CD14-positive monocyte (primary cell): ENCODE measurements at places on chromosomes 11 and 22. TPM values are rescaled to one million over a fixed set of nuclear protein-coding genes. Genes with fewer than 3 reads are reported as not detected.

DNA sequence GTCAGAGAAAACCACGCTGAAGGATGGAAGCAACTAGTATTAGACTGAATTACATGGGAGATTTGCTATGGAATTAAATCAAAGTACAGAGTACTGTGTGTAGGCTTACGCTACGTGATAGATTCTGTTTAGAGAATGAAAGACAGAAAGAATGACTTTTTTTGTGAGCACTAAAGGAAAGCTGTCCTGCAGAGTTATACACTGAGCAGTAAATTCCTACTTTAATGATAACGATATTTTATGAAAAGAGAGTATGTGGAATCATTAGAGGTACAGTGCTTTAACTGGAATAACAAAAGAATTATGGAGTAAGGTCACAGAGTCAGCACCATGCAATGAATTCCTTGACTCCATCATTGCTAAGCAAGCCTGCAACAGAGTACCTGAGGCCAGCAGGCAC, 295.3 kb upstream of the SYN3 start:
- no peak for DNase-seq

DNA sequence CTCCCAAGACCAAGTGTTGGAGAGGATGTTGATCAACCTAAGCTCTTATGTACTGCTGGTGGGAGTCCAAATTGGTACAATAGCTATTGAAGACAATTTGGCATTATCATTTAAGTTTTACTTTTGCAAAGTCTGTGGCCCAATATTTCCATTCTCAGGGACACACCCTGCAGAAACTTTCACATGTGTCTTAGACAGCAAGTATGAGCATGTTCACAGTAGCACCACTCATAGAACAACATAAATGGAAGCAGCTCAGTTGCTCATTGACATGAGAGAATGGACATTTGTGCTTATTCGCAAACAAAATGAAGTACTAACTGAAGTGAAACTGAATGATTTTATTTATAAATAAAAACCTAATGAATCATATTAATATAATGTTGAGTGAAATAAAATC, 135.5 kb downstream of the NOX4 start:
- DNase-seq: no peak

DNA sequence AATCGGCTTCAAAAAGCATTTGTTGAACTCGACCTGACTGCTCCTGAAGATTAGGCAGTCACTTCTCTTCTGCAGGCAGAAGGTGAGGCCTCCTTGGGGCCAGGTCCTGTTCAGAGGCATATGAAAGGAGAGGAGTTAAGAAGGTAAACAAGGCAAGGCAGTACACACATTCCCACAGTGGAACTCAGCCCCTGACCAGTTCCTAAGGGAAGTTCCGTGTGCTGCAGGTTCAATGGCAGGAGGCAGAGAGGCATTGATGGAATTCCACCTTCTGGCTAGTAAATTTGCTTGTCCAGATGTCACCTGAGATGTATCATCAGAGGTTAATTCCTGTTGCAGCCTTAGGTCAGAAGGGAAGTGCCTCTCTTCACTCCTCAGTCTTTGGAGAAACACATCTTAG, 337.0 kb upstream of the MTNR1B start:
- no peak for DNase-seq

- DNase-seq: no peak
Observed at GRCh38 chr11:90426442-90426841, 203.6 kb upstream of the CHORDC1 start.

The NEAT1 gene
- 1.3 TPM for polyA plus RNA-seq

The VPREB1 gene
- polyA plus RNA-seq: not detected

The HEPHL1 gene
- polyA plus RNA-seq: not detected in 2 replicates

The KRTAP5-1 gene
- not detected for polyA plus RNA-seq
